ENCODE measurements at places on chromosomes 7 and 10.

GRCh38 chr10:119325131-119325530 is 117.8 kb downstream of the GRK5 start:
- H3K4me1 ChIP-seq, result no peaks in the 10 kb centered on the region
- H3K4me3 ChIP-seq, result no peak overlapping the region
- H3K36me3 ChIP-seq, result no peaks in the 10 kb centered on the region

DNA sequence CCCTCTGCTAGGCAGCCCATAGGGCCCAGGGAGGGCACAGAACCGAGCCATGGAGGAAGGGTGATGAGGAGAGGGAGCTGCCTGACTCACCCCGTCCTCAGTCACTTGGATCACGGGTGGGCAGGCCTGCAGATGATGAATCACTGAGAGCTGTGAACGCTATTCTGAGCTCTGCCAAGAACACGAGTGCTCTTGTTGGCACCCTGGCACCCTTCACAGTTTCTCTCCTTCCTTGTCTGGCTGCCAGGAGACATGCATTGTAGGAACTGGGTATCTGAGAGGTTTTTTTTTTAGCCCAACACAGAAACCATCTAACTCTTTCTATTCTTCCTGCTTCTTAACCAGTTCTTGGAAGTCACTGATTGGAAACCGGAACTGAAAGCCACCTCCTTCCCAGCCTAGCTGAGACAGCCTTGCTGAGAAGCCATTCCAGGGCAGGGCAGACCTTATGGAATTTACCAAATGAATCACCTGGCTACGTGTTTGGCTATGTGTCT is 82.1 kb downstream of the SLC37A3 start:
- H3K4me3 ChIP-seq, result no peak overlapping the region
- no peaks in the 10 kb centered on the region for H3K27me3 ChIP-seq
- no peaks in the 10 kb centered on the region for H3K4me1 ChIP-seq
- H3K36me3 ChIP-seq, result no peaks in the 10 kb centered on the region
- no peak for DNase-seq

DNA sequence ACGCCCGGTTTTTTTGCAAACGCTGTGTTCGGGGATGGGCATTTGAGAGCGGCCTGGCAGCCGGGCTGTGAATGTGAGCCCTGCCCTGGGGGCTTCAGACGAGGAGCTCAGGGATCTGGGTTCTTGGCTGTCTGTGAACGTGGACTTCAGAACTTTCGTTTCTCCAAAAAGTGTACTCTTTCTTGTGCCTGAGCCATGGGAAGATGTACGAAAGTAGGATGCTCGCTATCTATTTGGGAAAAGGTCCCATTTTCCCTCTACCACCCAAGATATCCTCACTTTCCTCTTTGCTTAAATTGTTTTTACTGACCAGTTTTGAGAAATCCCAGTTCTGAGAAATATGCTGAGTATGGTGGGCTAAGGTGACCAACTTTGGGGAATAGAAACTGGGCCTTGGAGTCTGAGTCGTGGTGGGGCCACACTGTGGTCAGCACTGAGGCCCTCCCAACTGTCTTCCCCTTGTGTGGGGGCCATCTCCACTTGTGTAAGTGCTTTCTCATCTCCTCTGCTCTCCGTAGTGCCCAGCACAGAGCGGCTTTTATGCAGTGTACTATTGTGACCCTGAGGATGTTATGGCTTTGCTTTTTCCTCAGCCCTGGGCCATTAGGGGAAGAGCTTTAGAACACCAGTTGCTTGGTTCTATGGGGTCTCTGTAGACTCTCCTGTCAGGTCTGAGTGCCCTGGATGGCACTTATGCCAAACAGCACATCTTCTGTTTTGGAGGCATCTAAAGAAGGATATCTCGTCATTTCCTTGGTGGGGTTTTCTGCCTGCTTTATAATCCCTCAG is 918 bp downstream of the DBNL start:
- H3K4me3 ChIP-seq, result peak overlapping the region; percentile 89
- H3K27me3 ChIP-seq, result no peaks in the 10 kb centered on the region
- DNase-seq, result peak; percentile 38

GRCh38 chr10:5927306-5927705 is 37.3 kb downstream of the FBH1 start:
- H3K36me3 ChIP-seq, result peaks cover 18% of the 10 kb centered on the region
- no peak overlapping the region for H3K4me3 ChIP-seq
- no peak overlapping the region for H3K27ac ChIP-seq
- no peak for DNase-seq
